ENCODE measurements at places on chromosomes 11 and 22. TPM values are rescaled to one million over a fixed set of nuclear protein-coding genes. Genes with fewer than 3 reads are reported as not detected.

ALDH3B2 gene
- not detected for total RNA-seq

EIF3M gene
- total RNA-seq = 238 TPM

- H3K4me3 ChIP-seq = no peak overlapping the region
- H3K36me3 ChIP-seq = no peaks in the 10 kb centered on the region
- H3K27ac ChIP-seq = no peak overlapping the region
- H3K4me1 ChIP-seq = 0 out of 2 replicates have a peak, but pooled peaks cover 6% of the 10 kb centered on the region
Observed at GRCh38 chr11:110331626-110332025, 35.2 kb upstream of the RDX start.

DNA sequence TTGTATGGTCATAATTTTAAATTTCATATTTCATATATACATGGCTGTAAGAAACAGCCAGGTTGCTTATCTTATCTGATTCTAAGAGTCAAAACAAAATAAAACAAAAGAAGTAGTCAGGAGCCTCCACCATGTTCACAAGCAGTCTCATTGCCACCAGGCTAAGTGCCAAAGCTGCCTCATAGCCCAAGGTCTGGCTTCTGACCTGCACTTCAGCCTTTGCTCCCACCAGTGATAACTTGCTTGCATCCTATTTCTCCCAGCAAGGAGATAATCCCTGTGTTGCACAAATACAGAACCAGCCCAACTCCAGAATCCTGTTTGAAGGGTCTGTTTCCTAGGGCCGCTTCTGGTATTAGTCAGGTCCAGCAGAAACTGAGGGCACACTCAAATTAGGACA, 53.9 kb upstream of the TSKU start:
- no peak overlapping the region for H3K4me3 ChIP-seq
- no peak overlapping the region for H3K27ac ChIP-seq
- H3K4me1 ChIP-seq = no peaks in the 10 kb centered on the region
- peaks cover 42% of the 10 kb centered on the region for H3K27me3 ChIP-seq

GRCh38 chr22:37046589-37046988, 5.0 kb upstream of the KCTD17 start:
- no peaks in the 10 kb centered on the region for H3K27me3 ChIP-seq
